ENCODE measurements at places on chromosomes 5 and 9.

GRCh38 chr5:172561151-172561550 is 79.9 kb upstream of the NEURL1B start:
- no peak for DNase-seq

DNA sequence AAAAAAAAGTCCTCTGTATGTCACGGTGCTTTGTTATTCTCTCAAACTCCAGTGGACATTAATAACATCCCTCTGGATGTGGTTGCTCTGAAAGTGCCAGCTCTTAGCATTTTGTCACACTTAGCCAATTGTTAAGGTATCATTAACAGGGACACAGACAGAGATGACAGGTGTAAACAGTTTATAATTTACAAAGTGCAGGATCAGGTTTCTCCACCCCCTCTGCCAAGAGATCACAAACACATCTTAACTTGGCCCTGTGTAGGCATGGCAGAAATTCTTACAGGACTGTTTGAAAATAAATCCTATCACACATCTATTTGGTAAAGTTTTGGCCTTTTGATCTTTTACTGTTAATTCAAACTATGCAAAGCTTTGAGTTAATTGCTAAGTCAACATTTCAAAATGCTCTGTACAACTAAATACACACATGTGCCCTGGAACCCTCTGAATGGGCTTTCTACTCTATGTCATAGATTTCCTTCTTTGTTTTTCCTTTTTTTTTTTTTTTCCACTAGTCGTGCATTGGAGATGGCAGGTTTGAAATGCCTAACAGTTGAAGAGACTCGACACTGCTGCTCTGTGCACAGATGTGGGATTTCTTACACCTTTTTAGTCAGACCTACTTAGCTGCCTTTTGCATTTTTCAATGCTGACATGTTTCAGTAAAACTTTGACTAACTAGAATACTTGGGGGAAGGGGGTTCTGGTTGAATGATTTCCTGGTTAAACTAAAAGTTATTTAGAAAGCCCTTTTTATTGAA is 41.7 kb downstream of the SEMA6A start:
- DNase-seq, result no peak

GRCh38 chr5:395156-395920 is 47.6 kb upstream of the EXOC3 start:
- DNase-seq, result no peak

DNA sequence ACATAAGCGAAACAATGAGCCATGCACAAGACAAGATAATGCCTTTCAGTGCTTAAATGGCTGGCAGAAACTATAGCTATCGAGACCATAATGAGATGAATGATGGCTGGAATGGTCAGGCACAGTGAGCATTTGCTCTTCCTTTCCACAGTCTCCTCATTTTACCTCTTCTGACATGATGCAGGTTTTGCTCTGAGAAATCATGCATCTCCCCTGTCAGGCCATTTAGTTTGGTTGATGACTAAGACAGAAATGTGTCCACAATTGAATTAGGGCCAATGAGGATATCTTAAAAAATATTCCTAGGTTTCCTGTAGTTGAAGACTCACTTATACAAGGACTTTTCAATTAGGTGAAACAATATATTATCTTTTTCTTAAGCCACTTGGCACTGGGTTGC is 475.1 kb downstream of the TMEM232 start:
- DNase-seq, result no peak

GRCh38 chr5:174692982-174693422 is 31.4 kb upstream of the MSX2 start:
- DNase-seq, result no peak

GRCh38 chr5:123425431-123425830 is 2.2 kb upstream of the CEP120 start:
- no peak for DNase-seq
